ENCODE measurements at places on chromosomes 3 and 15.

DNA sequence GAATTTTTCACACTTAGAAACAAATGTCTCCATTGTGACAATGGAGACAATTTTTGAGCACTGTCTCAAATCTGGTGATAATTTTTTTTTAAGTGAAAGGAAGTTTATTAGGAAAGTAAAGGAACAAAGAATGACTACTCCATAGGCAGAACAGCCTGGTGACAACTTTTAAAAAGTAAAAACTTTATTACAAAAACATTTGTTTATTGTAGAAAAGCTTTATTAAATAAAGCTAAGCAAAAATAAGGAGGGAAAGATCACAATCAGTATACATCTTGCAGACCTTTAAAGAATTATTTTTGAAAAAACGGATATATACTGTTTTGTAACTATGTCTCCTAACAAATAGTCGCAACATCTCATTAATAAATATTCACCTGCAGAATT is 688 bp upstream of the OXSM start:
- DNase-seq: no peak

DNA sequence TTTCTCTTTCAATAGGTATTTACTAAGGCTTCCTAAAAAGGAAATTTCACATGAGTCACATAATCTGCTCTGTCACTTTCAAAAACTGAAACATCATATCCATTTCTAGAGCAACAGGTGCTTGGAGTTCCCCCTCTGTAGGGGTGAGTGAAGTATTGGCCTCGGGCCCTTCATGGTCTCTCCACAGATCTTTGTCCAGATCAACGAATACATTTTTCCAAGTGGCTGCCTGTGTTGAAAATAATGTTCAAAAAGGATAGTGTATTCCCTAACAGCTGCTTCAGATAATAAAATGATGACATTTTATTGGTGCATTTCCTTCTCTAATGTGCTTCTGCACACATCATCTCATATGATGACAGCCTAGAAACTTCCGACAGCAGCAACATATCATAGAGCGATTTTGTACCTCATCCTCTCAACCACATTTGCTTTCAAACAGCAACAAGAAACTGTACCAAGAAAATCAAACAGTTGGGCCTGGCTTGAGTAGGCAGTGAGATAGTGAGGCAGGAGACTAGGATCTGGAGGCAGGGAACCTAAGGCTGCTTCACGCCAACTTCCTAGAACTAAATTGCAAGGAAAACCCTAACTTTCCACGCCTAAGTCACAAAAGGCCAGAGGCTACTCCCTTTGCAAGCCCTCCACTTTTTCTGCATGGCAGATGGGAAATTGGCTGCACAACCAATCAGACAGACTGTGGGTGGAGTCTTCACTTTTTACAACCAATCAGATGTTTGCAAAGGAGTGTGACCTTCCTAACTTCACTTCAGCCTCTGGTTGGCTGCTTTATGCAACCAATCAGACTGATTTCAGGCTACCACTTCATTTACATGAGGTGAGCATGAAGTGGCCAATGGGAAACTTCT is 340.2 kb downstream of the LRRC3B start:
- DNase-seq: no peak

- DNase-seq: no peak
Measured at GRCh38 chr3:173685456-173685855, 287.9 kb downstream of the NLGN1 start.

GRCh38 chr3:136819392-136819730 is 435 bp downstream of the SLC35G2 start:
- no peak for DNase-seq

- DNase-seq: no peak
Measured at GRCh38 chr15:38226608-38227266, 25.9 kb upstream of the SPRED1 start.

DNA sequence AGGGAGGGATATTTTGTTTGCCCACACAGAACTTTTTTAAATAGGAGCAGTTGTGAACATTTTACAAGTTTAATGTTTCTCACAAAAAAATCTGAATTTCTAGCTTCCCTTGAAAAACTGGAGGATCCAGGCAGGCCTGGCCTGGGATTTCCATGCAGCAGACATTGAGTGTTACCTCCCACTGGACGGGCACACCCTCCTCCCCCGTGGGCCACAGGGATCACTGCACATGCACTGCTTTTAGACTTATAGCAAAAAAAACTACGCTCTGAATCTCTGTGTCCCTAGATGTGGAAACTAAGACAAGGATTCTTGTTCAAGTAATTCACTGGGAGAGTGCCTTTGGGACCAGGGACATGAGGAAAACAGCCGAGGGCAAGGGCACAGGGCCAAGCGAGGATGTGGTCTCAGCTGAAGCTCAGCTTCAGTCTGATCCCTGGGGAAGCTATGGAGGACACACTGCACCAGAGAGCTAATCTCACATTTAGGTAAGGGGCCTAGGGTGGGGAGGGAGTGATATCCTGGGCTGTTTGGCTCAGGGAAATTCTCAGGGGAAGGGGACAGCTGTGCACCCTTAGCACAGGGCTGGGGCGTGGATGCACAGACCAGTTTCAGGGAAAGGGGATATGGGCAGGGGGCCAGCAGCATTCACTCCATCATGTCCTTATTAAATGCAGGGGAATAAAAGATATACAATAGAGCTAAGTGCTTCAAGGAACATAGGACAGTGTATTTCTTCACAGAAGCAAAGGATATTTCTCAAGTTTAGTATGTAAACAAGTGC is 46.0 kb downstream of the FSIP1 start:
- DNase-seq: no peak

DNA sequence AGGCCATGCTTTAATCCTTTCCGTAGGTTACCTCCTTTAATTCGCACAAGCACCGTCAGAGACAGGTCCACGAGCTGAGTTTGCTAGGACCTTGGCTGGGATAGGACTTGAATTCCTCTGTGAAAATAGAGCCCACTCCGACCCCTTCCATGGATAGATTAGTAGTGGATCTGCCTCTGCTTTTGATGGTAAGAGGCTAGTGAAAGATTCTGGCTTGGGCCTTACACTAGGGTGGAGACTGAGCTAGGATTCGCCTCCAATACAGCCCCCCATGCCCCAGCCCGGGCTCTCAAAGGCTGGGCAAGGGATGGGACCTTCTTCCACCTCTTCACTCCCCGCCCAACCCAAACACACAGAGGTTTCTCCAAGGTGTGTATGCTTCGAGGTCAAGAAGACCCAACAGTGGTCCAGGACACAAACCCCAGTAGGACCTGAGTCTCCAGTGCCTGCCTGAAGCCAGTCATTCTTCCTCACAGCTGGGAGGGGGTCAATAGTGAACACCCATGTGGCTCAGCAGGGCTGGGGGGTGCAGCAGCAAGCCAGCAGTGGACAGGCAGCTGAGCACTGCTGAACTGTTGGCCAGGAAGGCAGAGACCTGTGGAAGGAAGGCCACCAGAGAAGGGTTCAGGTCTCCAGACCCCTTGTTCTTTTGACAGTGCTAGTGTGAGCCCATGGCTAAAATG is 75.7 kb downstream of the SPSB4 start:
- DNase-seq: no peak

DNA sequence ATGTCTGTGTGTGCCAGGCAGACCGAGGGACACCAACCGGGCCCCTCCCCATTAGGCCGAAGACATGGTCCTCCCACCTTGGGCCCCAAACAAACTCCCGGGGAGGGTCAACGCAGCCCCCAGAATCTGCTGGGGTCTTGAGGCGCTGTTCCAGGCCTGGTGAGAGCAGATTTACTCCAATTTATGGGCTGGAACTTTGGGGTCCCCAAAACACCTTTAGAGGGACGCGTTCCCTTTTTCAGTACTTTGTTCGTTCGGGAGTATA is 2.4 kb downstream of the GATA2 start:
- no peak for DNase-seq

DNA sequence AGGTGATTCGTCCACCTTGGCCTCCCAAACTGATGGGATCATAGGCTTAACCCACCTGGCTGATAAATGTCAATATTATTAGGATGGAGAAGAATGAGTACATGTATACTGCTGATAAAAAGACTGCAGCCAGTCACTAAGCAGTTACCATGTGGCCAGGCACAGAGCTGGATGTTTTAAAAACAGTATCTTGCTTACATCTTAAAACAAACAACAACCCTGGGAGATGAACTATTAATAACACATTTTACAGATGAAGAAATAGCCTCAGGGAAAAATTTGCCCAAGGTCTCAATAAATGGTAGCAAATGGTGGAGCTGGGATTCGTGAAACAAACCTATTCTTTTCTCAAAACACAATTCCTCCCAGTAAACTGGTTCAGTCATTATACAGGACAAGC is 18.1 kb downstream of the IL17RD start:
- DNase-seq: no peak

DNA sequence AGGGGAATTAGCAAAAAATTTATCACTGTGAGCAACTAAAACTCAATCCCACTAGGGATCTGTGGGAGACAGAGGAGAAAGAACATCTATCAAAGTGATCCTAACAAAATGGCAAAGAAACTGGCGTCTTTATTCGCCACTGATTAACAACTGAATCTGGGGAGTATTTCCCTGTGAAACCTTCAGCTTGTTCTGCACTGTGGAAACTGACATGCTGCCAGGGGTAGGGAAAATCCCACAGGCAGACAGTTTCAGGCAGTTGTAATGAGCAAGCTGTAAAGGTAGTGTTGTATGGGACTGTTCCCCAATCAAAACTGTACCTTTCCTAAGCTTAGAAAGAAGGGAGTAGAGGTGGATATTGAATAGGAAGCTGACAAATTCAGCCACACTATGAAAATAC is 611.7 kb downstream of the VGLL3 start:
- no peak for DNase-seq

- DNase-seq: no peak
Measured at GRCh38 chr3:150107429-150108175, 136.9 kb upstream of the PFN2 start.

DNA sequence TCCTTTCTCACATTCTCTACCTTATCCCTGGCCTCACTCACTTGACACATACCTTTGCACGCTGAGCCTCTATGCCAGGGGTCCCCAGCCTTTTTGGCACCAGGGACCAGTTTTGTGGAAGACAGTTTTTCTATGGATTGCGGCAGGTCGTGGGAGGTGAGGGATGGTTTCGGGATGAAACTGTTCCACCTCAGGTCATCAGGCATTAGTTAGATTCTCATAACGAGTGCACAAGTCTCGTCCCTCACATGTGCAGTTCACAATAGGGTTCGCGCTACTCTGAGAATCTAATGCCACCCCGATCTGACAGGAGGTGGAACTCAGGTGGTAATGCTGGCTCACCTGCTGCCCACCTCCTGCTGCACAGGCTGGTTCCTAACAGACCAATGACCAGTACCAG is 112.5 kb upstream of the EIF1B start:
- no peak for DNase-seq

GRCh38 chr15:58932710-58933280 is 684 bp downstream of the SLTM start:
- no peak for DNase-seq

DNA sequence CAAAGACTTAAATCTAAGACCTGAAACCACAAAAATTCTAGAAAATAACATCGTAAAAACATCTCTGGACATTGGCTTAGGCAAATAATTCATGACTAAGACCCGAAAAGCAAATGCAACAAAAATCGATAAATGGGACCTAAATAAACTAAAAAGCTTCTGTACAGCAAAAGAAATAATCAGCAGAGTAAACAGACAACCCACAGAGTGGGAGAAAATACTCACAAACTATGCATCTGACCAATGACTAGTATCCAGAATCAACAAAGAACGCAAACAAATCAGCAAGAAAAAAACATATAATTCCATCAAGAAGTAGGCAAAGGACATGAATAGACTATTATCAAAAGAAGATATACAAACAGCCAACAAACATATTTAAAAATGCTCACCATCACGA is 749.4 kb downstream of the PLOD2 start:
- DNase-seq: no peak
